NCI-H774 (cell line): ENCODE measurements at places on chromosomes 6 and 20.

- no peak for DNase-seq
Measured at GRCh38 chr6:7240351-7240750, 72.6 kb downstream of the SSR1 start.

DNA sequence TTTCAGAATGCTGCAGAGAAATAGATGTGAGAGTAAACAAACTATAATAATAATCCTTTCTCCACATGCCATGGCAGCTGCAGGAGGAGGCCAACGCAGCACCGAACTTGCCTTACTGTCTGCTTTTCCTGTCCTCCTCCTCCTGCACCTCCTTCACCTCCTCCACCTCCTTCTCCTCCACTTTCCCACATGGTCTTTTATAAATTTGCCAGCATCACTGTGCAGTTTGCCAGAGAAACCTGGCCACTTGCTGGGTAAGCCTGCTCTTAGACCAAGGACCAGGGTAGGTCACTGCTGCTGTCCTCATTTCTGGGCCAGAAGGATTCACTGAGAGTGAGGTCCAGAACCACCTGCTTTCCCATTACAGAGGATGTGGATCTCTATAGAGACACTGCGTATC, 8.7 kb downstream of the SGK1 start:
- DNase-seq: no peak

GRCh38 chr6:104699593-104700329, 160.0 kb downstream of the HACE1 start:
- no peak for DNase-seq

- no peak for DNase-seq
Measured at GRCh38 chr20:40410028-40410427, 279.0 kb downstream of the MAFB start.

DNA sequence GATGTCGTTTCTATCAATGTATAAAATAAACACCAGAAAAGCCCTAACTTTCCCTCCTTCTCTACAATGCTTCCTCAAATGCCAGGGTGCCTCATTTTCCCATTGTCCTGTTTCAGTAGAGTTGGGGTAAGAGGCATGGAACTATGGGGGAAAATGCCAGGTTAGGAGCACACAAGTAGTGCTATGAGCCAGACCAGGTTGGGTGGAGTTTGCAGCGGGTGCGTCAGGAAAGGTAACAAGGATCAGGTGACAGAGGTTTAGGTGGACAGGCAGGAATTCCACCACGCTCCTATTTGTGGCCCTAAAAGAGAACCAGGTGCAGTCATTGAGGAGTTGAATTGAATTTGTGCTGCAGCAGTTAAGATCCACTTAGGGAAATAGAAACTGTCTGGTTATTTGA, 36.5 kb downstream of the SYTL3 start:
- no peak for DNase-seq

DNA sequence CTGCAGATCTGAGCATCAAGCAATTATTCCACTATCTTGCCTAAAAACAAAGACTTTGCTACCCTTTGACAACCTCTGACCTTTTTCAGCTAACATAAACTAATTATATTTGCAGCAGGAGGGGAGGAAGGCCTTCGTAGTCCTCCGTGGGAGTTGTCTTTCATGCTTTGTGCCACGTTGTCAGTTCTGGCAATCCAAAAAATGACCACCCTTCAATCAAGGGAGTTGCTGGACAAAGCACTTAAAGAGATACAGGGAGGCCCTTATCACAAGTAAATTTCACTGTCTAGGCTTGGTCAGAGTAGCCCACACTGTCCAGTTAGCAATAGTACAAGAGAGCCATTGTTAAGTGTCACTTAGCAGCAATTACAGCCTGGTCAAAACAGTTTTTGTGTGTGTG, 578.9 kb downstream of the HAO1 start:
- no peak for DNase-seq

DNA sequence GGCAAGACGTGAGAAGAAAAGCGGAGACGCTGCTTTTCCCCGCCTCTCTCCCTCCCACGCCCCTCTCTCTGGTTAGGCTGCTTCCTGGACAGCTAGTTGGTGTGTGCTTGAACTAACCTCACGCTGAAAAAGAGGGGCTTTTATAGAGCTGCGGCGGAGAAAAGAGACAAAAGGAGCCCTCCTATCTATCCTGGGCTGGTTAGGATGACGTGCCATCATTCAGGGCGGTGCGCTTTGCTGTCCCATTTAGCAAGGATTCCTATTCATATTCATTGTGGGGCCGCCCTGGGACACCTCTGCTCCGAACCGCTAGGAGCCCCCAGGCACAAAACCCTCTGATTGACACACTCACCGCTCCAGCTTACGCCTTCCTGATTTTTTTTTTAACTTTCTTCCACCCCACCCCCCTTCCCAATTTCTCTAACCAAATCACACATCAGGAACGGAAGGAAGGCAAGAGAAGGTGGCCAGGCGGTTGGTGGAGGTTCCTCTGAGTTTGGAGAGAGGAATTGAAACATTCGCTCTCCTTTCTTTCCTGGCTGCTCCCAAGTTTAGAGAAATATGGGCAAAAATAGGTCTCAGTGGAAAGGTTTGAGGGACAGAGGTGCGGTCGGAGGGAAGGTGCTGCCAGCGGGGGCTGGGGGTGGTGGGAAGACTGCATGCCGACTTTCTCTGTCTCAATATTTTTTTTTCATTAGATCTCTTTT, at the start of gene OLIG3:
Gene OLIG3 (minus strand): TSS at position 114 of the 707 bp plus-strand sequence. CDS start 224 bp downstream, outside the sequence.
- DNase-seq: no peak
